ENCODE measurements at places on chromosomes 2 and 18.
A peak's percentile ranks its signal among the peaks of the same experiment; 100 is the strongest.

DNA sequence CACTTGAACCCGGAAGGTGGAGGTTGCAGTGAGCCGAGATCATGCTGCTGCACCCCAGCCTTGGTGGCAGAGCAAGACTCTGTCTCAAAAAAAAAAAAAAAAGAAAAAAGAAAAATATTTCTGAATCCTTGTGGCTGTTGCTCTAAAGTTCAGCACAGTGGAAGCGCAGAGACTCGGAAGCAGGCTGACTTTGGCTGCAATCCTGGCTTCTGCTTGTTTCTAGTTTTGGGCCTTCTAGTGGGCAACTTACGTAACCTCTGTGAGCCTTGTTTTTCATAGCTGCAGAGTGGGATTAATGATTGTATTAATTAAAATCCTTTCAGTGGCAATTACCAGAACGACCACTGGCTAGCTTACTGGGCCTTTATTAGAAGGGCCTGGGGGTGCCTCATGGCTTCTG is 28.4 kb downstream of the GNLY start:
- no peak for DNase-seq

GRCh38 chr2:145841973-145842372 is 1322.1 kb upstream of the ZEB2 start:
- no peak for DNase-seq

DNA sequence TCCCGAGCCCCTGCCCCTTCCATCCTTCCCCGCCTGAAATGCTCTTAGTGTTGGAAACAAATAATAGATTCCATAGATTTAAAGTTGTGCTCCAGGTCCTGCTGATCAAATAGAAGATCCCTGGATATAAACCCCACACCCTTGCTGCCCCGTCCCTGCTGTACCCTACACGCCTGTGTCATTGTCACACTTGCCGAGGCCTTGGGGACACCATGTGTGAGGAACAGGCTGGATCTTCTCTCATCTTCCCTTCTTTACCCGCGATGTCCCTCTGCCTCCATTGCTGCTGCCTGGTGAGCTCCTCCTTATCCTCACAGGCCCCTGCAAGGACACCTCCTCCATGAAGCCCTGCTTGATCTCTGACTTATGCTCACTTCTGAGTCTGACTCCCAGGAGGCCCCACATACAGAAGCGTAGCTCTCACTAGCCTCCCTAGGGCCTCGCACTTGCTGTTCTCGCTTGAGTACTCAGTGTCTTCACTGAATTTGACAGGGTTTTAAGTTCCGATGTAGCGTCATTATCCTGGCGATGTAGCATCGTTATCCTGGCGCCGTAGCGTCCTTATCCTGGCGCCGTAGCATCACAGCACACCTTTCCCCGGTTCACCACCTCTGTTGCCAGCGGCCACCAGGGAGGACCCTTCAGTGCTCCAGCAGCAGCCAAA is 221.9 kb downstream of the NDUFA10 start:
- peak; percentile 24 for DNase-seq

DNA sequence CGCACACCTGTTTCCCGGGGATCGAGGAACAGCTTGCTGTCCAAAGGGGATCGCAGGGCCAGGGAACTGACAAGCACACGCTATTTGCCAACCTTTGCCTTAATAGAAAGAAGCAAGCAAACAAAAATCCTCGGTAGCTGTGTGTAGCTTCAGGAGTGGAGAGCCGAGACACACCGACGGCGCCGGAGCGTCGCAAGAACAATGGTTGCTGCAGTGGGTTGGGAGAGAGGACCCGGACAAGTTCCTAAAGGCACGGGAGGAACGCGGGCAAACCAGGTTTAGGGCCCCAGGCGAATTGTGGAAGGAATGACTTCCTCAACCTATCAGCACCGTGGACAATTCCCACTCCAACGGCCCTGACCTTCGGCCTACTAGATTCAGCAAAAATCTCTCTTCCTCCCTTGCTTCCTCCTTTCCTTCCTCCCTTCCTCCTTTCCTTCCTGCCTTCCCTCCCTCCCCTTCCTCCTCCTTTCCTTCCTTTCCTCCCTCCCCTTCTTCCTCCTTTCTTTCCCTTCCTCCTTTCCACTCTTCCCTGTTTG is 4.9 kb upstream of the NEUROD1 start:
- no peak for DNase-seq

DNA sequence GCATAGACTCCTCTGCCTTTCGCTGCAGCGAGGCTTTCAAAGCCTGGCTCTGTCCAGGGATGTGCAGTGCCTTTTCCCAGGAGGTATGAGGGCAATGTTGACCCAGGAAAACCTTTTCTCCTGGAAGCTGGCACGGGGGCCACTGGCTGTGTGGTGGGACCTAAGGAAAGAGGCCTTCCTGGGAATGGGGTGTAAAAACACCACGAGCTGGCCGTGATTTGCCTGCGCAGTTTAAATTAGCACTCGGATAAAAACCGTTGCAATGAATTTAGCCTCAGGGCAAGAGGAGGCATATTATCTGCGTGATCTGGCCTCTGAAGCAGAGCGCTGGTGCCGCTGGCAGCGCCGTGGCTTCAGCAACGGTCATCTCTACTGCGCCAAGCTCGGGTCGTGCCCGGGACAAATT is 3.0 kb downstream of the OSR1 start:
- DNase-seq: no peak

DNA sequence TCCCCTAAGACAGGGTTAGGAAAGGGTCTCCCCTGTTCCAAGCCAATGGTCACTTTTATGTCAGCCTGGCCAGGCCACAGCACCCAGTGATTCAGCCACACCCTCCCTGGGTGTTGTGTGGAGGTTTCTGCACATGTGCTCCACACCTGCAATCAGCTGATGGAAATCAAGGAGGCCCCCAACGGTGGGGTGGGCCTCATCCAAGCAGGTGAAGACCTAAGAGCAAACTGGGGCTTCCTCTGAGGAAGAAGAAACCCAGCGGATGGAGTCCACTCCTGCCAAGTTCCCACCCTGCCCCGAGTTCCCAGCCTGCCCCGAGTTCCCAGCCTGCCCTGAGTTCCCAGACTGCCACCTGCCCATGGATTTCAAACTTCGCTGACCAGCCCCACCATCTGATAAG is 55.4 kb downstream of the KIF1A start:
- no peak for DNase-seq

GRCh38 chr2:240916571-240917008 is 10.5 kb downstream of the CROCC2 start:
- DNase-seq: no peak

GRCh38 chr2:238464389-238464788 is 37.7 kb downstream of the ASB1 start:
- peak; percentile 37 for DNase-seq

DNA sequence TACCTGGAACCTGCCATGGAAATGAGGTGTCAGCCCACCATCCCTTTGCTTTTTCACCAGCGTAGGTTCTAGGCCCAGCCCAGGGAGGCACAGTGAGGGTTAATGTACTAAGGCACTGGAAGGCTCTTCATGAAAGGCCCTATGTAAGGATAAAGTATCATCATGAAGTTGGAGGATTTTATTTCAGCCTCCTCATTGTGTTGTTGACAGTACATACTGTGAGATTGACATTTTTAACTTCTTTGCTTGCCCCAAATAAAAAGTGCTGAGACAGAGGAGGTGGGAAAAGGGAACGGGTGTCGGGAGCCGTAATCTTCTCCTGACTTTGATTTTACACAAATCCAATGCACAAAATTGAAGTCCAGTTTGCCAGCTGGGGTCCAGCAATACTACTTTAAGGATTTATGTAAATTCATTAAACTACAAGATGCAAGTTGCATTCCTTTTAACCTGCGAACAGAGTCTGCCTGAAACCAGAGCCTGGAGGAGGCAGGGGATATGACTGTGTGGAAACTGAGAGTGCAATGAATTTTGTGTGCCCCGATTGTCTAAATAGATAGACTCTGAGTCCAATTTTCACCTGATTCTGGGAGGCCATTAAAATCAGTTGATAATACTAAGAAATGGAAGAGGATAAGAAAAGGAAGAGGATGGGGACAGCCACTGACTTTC is 5.4 kb upstream of the NCKAP5 start:
- no peak for DNase-seq

DNA sequence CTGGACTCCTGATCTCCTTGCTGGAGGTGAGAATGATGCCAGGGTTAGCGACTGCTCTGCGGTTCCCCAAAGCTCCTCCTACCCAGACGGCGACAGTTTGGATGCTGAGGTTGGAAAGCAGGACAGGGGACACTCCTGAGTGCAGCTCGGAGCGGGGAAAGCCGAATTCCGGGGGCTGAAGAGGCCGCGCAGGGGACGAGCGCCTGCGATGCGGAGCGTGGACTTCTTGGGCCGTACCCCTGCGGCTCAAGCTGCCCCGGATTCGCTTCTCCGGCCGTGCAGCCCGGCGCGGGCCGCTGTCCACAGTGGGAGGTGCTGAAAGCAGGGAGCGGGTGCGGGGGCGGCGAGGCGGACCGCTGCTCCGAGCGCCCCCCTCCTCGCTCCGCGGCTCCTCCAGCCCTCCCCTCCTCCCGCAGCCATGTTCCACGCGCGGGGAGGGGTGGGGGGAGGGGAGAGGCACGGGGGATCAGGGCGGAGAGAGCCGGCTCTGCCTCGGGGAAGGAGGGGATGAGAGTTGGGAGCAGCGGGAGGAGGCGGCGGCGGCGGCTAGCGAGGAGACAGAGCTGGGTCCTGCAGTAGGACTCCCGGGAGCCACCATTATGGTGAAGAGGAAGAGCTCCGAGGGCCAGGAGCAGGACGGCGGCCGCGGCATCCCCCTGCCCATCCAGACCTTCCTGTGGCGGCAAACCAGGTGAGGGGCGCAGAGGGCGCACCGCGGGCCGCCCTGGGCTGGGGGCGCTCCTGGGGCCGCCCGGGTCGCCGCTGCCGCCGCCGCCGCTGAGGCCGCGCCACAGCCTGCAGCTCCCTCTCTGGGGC is at the start of gene UNC80:
Gene UNC80, plus strand, starts transcription at position 359 of the 816 bp plus-strand sequence. Its CDS starts 241 bp downstream, at position 600.
- peak; percentile 57 for DNase-seq

DNA sequence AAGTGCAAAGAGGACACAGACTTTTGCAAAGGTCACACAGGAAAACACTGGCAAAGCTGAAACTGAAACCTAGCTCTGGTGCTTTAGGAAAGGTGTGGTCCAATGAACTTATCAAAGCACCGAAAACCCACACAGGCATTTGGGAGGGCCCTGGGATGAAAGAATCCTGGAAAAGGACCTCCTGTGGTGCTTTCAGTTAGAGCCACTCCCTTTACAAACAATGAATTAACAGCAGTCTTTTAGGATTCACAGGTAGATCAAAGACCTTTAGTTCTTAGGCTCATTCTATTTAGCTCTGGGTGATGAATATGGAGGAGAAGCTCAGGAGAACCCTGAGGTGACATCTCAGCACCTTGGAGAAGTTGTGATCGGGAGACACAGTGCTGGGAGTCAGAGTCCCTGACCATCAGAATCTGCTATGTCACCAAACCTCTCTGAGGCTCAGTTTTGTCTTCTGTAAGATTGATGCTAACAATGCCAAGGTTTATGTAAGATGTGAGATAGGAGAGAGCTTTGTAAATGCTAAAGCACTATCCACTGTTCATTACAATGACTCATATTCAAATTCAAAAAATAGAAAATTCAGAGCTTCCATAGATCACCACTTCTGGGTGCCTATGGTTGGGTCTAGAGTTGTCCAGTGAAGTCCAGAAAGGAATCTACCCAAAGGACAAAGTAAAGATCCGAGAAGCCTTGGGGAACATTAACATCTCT is 39.3 kb downstream of the VSNL1 start:
- no peak for DNase-seq

GRCh38 chr18:12308386-12309100 is 502 bp downstream of the TUBB6 start:
- DNase-seq: no peak

DNA sequence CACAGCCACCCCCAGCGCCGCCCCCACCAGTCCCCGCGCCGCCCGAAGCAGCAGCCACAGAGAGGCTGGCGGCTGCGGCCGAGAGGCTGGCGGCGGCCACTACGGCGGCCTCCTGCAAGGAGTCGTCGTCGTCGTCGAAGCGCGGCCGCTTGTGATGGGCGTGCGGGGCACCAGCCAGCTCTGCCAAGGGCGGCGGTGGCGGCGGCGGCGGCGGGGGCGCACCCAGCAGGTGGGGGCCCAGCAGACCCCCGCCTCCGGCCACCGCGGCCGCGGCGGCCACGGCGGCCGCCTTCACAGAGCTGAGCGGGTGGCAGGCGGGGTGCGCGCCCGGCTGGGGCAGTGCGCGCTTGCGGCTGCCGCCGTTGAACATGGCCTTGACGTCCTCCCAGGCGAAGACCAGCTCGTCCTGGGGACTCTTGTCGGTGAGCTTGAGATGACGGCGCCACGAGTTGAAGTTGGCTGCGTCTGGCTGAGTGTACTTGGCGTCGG is 3.3 kb downstream of the SKOR2 start:
- DNase-seq: no peak

DNA sequence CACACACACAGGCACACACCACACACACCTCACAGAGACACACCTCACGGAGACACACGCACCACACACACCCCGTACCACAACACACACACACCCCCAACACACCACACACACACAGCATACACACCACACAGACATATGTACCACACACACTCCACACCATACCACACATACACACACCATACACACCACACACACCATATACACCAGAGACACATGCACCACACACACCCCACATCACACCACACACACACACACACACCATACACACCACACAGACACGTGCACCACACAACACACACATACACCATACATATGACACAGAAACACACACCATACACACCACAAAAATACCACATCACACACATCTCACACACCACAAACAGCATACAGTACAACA is 850.7 kb downstream of the RNF144A start:
- DNase-seq: no peak

- no peak for DNase-seq
Measured at GRCh38 chr2:96839875-96840850, 3.7 kb downstream of the ANKRD23 start.

- DNase-seq: no peak
Measured at GRCh38 chr2:172623249-172623965, 67.5 kb downstream of the PDK1 start.

- DNase-seq: peak; percentile 48
Measured at GRCh38 chr2:238945433-238946150, 97.7 kb downstream of the TWIST2 start.

DNA sequence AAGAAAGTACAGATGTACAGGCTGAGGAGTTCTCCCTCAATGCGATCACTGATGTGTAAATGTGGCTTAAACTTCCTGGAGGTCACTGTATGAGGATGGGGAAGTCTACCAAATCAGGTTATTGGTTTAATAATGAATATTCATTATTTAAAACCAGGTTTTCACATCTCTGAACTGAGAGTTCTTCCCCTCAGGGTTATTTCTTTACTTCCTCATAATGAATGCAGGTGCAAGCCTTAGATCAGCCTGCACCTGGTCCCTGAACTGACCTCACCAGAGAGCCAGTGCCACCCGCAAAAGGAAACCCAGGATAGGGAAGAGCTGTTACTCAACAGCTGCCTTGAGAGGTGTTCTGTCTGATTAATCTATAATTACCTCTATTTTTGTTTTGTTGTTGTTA is 369.0 kb downstream of the EPHA4 start:
- no peak for DNase-seq
